ENCODE measurements at places on chromosomes 11 and 22.

- no peak for DNase-seq
These were observed 2.9 kb downstream of the TCIRG1 start for GRCh38 chr11:68041617-68042218.

GRCh38 chr11:121575250-121575962 lies 122.6 kb upstream of the SORL1-AS1 start:
- DNase-seq = no peak

- peak; percentile 60 for DNase-seq
These were observed 23.8 kb upstream of the IGSF22 start for GRCh38 chr11:18749681-18750319.

GRCh38 chr11:79461144-79461543 lies 20.3 kb upstream of the TENM4 start:
- DNase-seq = peak; percentile 38

GRCh38 chr11:24198481-24198880 lies 298.4 kb upstream of the LUZP2 start:
- no peak for DNase-seq

- DNase-seq = no peak
These were observed 136.2 kb upstream of the NTM start for GRCh38 chr11:131234221-131234620.

DNA sequence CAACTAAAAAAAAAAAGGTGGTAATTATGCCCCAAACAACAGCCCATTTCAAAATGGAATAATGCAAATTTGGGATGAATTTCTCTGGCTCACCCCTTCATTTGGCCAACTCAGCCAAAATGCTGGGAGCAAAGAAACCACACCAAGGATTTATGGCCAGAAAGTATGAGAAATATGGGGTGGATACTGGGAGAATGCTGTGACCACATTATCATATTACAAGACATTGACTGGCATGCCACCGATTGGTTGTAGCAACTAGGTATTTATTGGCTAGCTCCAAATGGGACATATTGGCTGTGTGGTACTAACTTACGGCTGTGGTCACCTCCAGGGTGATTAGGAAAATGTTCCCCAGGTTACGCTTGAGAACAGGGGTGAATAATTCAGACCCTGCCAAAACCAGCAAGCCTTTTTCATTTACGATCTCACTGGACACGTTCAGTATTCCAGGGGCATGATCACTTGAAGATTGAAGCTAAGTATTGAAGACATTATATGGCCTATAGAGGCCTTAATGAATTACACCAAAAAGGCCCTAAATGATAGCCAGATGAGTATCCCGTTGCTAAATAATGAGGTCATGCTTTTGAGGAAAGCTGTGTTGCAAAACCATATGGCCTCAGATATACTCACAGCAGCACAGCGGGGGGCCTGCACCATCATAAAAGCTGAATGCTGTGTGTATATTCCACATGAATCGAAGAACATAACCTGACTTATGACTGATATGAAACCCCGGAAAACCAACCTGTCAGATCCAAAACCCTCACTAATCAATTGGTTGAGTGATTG lies 3.8 kb upstream of the FDX1 start:
- DNase-seq = no peak

DNA sequence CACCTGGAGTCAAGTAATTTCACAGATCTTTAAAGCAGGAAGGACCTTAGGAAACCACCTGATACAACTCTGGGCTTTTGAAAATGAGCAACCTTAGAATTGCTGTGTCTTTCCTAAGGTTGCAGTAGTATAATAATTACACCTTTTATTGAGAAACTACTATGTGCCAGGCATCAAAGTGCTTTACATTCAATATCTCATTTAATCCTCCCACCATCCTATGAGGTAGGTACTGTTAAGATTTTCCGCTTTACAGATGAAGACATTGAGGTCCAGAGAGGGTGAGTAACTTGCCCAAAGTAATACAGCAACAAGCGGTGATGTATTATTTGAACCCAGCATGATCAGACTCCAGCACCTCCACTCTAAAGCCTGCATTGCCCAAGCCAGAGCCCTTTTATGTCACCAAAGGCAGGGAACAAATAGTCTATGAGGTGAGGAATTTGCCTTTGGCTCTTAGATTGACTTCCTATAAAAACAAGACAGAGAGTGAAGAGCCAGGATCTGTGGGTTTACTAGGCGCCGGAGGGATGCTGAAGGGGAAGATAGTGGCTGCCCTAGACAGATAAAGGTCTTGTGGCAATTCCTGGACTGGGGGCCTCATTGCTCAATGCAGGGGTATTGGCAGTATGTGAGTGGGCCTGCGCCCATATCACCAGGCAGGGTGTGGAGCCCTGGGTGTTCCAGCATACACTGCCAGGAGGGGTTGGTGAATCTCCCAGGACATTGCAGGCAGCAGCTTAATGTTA lies 157.1 kb downstream of the FBXO7 start:
- DNase-seq = no peak

DNA sequence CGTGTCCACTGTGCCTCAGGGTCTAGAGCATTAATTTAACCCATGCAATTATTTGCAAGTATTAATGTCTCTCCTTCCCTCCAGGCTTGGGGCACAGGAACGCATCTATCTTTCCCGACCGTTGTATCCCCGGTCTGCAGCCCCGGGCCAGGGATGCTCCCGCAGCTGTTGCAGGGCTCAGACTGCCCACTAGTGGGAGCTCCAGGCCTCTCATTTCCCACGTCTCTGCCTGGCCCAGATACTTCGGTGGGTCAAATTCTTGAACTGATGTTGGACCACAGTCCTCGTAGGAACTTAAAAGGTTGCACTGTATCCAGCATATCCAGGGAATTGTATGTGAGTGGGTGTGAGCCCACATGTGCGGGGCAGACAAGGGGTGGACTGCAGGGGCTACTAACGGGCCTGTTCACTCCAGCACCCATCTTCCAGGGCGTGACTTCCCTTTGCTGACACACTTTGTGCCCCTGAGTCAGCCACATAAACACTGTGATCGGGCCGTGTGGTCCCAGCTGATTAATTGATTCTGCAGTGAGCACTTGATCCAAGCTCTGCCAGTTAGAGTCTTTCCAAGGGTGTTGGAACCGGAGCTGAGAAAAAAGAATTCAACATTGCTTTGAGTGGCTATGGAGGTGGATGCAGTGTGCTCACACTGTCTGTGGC lies 451.3 kb downstream of the TBC1D22A start:
- DNase-seq = peak; percentile 33

DNA sequence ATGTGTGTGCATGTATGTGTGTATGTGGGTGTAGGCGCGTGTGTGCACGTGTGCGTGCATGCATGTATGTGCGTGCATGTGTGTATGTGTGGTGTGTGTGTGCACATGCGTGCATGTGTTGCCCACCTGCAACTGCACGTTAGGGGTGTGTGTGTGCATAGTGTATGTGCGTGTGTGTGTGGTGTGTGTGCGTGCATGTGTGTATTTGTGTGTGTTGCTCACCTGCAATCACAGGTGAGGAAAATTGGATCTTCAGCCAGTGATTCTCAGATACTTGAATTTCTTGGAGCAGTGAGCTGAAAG lies 54.3 kb downstream of the ST14 start:
- no peak for DNase-seq

- DNase-seq = no peak
These were observed 302.4 kb upstream of the SORL1-AS1 start for GRCh38 chr11:121755191-121755590.

- DNase-seq = no peak
These were observed 543 bp upstream of the AP2A2 start for GRCh38 chr11:925158-925495.

- no peak for DNase-seq
These were observed 103.8 kb upstream of the CSNK2A3 start for GRCh38 chr11:11456866-11457265.

GRCh38 chr22:33240888-33241475 lies 182.8 kb upstream of the SYN3 start:
- peak; percentile 25 for DNase-seq

GRCh38 chr11:125516245-125516644 lies 20.2 kb upstream of the FEZ1 start:
- DNase-seq = no peak

DNA sequence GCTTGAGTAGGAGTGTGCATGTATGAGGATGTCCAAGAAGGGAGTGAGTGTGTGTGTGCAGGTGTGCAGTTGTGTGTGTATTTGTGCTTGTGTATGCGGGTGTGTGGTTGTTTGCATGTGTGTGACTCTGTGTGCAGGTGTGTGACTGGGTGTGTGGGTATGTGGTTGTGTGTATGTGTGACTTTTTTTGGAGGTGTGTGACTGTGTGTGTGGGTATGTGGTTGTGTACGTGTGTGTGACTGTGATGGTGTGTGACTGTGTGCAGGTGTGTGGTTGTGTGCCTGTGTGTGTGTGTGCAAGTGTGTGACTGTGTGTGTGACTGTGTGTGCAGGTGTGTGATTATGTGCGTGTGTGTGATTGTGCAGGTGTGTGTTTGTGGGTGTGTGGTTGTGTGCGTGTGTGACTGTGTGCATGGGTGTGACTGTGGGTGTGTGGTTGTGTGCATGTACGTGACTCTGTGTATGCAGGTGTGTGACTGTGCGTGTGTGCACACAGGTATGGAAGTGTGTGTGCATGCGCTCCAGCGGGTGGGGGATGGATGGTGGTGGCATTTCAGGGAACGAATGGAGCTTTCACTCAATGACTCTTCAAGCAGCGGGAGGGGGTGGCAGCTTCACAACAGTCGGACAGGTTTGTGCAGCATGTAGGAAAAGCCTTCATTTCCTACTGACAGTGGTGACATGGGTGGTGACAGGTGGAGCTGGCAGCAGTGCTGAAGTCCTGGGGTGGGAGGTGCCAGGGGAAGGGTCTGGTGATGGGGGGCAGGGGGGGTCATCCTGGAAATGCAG lies 47.6 kb downstream of the CACNA1I start:
- DNase-seq = no peak

- DNase-seq = no peak
These were observed 28.5 kb downstream of the CD44 start for GRCh38 chr11:35167426-35167954.

DNA sequence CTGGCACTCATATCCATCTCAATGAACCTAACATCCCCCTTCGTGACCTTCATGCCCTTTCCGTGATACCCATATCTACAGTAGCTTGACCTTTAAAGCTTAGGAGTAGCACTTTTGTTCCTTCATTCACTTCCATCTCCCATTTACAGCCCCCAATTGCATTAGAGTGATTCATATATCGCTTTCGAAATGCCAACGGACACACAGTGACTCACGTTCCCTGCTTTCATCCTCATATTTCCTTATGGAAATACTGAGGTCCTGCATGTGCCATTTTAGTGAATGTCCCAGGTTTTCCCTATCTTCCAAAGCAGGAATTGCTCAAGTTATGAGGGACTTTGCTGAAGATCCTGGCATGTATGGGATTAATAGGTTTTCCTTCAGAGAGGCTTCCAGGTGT lies 44.3 kb upstream of the CEP126 start:
- DNase-seq = peak; percentile 75

DNA sequence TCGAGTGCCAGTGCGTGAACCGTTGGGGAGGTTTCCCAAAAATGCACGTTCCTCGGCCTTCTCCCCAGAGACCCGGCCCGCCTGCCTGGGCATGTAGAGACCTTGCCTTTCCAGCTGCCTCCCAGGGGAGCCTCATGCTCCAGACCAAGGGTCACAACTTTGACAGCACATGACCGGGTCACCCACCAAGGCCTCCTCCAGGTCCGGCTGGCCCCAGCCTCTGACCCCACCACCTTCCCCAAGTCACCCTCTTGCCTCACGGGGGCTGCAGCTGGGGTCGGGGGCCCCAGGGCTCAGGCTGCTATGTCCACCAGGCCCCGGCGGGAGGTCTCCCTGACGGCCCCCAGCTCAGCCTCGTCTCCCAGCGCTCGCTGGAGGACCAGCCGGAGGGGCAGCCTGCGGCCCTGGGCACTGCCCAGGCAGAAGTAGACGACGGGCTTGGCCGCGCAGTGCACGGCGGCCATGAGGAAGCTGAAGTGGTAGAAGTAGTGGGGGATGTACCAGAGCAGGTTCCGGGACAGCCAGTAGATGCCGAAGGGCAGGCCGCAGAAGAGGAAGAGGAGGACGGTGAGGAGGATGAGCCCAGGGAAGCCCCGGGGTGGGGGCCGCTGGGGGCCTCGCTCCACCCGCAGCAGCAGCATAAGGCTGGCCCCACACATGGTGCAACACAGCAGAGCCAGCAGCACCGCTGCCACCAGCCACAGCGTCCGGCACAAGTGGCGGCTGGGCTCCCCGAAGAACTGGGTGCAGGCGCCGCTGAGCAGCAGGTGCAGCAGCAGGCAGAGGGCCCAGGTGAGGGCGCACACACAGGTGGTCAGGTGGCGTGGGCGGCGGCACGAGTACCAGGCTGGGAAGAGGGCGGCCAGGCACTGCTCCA lies 4.4 kb downstream of the MRGPRE start:
- no peak for DNase-seq

- DNase-seq = peak; percentile 86
These were observed 2.1 kb downstream of the MED15 start for GRCh38 chr22:20509344-20510047.

DNA sequence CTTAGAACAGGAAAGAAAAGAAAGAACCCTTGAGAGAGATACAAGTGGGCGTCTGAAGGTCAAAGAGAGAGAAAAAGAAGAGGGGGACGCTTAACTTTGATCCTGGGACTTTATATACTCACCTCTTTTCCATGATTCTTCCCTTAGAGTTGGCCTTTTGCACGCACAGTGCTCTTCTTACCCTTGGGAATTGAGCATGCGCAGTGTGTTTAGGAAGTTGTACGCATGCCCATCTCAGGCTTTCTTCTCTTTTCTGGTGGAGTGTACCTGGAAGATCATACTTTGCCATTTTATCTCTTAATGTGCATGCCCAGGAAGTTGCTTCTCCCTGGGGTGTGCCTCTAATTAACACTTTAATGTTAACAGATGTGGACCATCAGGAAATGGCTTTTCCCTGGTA lies 229.6 kb upstream of the ANO3 start:
- no peak for DNase-seq

- DNase-seq = no peak
These were observed 68.5 kb upstream of the ARFGAP3 start for GRCh38 chr22:42925598-42925997.

GRCh38 chr11:120785576-120785975 lies 238.3 kb upstream of the TBCEL start:
- DNase-seq = no peak

DNA sequence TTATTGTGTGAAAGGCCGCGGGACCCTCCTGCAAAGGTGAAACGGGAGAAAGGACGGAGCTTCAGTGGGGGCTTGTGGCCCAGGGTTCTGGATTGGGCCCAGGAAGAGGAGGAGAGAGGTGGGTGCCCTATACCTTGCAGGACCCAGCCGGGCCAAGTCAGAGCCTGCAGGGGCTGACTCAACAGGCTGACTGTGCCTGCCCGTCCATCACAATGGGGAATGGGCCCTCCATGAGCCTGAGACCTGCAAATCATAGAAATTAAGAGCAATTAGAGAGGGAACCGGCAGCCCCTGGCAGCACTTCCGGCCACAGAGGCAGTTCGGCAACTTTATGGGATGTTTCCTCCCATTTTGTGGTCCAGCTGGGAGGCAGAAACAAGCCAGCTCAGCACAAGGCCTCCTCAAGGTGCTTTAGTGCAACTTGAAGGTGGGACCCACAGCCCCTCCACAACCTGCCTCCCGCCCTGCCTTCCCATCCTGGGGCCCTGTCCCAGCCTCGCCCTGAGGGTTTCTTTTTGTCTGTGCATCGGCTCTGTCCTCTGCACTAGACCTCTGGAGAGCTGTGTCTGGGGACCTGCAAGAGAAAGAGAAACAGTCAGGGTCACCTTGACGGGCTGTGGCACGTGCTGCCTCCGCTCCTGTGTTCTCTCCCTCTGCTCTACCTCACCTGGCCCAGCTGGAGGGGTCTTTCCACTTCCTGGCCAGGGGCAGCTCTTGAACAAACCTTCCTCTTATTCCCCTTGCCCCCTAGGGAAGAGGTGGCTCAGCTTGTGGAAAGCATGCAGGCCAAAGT lies 19.1 kb upstream of the NECTIN1 start:
- no peak for DNase-seq
